ENCODE measurements at places on chromosomes 13 and 19.

DNA sequence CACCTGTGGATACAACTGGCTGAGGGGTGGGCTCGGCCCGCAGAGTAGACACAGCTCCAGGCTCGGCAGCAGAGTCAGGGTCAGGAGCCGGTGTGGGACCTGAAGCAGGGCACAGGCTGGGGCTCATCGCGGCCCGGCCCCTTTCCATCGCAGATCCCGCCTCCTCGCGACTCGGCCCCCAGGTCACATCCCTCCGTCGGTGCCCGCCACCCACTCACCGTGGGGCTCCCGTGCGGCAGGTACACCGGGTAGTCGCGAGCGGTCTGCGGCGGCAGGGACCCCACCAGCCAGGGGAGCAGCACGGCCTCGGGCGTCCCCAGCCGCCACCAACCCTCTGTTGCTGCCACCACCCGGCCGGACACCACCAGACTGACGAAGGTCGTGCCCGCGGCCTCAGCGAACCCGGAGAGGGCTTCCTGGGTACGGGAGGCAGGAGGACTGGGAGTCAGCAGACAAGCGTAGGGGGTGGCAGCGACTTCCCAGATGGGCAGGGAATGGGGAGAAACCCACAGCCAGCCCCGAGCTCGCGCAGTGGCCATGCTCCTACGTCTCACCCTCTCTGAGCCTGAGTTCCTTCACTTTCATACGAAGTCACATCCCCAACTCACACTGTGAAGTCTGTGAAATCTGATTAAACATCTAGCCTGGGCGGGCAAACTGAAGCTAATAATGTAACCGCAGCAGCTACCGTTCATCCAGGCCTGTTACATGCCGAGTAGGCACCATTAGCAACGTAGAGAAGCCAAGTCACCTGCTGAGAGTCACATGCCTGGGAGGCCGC, 3.7 kb downstream of the FUZ start:
- DNase-seq: no peak

DNA sequence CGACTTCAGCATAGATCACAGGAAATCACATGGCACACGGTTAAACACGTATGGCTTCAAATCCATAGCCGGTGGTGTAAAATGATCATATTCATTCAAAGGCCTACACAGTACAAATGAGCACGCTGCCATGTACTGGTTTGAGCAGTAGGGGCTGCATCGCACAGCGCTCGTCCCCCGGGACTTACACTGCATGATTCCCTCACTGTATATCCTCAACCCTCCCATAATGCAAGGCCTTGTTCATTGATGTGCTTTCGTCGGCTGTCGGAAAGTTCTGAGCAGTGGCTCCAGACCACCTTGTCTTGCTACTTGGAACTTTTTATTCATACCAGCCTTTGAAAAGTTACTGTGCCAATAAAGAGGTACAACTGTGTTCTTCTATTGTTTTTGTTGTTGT, 578.2 kb downstream of the MYO16 start:
- no peak for DNase-seq

DNA sequence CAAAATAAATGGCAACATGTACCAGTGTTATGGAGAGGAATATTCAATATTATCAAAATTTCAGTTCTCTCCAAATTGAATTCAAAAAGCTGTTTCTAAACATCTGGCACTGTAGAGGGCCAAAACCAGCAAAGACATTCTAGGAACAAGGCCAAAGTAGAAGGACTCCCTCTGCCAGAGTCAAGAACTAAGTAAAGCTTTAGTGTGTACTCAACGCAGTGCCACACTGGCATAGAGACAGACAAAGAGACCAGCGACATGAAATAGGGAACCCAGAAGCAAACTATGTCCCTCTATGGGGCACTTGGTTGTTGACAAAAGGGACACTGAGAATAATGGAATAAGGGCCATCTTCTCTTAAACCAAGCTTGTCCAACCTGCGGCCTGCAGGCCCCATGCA, 15.6 kb downstream of the SCGB2B2 start:
- DNase-seq: no peak

DNA sequence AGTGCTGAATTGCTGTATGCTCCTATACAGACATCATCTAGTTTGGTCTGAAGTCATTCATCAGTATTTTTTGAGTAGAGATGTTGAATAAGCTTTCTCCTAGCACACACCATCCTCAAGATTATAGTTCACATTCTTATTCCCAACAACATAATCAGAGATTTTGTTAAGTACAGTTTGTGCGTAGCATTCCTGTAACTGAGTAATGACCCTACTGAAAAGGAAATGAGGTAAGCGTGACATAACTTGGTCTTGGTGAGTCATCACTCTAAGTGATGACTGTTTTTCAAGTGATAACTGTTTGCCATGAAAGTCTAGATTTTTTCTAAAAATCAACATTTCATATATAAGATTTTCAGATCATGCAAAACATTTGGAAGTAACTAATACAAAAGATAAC, 18.5 kb upstream of the FAM216B start:
- no peak for DNase-seq

- DNase-seq: no peak
Observed at GRCh38 chr13:108781312-108781711, 151.9 kb downstream of the MYO16 start.

DNA sequence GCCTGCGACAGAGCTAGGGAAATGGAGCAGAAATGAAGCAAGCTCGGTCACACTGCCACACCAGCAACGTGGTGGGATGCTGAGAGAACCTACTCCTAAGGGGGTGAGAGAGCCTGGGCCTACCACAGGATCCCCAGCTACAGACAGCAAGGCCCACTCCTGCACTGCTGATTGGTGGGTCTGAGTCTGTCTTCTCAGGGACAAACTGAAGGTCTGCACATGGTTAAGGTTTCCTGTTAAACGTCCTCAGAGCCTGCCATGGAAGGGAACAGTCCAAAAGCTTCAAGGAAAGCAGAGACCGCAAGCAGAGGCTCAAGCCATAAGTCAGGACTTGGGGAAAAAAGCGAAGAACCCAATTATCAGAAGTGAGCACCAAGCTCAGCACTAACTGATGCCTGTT, 53.5 kb upstream of the MED4 start:
- no peak for DNase-seq

DNA sequence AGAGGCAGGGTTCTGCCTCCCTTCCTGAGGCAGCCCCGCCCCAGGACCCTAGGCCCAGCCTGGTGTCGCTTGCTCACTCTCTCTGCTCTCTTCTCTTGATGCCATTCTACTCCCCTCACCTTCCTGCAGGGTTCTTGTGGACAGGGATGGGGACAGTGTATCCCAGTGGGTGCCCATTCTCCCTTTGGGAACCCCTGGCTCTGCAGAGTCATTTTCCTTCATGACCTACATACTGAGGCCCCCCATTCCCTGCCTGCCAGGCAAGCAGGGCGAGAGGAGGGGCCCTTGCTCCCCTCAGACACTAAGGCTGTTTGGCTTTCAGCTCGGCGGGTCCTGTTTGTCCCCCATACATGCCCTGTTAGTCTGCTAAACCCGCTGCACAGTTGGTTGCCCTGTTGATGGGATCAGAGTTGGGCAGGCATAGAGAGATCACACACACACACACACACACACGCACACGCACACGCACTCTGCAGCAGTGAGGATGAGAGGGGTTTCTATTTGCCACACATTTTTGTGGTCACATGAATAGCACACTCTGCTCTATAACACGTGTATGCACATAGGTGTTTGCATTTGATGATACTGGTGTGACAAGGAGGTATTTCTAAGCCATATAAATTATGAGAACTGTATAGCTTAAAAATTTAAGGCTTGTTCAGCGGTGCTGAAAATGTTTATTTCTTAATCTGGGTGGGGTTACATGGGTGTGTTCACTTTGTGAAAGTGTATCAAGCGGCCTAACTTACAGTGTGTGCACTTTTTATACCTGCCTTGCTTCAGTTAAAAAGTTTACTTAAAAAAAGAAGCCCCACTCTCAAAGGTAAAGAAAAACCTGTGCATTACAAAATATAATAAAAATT, 20.3 kb downstream of the NFIX start:
- no peak for DNase-seq

DNA sequence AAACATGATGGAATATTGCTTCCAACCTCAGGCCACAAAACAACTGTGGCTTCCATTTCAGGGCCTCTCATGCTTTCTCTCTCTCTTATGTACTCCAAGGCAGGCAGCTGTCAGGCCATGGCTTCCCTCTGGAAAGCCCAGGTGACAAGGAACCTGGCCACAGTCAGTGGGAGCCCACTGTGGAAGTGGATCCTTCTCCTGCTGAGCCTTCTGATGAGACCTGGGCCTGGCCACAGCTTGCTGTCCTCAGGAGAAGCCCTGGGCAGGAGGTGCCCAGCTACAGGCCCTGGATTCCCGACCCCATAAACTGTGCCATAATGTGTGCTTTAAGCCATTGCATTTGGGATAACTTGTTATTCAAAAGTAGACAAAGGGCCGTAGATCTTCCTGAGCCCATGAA, 71.2 kb downstream of the SPACA7 start:
- no peak for DNase-seq

DNA sequence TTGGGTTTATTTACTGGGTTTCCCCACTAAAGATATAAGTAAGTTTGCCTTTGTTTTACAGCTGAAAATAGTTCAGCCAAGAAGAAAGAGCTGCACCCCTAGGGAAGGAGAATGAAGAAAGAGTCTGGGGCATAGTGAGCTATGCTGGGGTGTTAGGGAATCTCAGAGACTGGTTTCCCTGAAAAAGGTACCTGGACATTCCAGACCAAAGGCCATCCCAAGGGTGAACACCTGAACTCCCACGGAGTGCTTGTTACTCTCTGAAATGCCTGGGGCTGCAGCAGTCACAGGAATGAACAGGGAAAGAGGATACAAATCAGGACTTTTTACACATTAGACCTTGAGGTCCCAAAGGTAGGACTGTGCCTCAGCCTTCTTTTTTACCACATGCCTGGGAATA, 337.6 kb upstream of the SLC10A2 start:
- DNase-seq: no peak

GRCh38 chr13:75514080-75514995, 23.3 kb downstream of the COMMD6 start:
- no peak for DNase-seq

DNA sequence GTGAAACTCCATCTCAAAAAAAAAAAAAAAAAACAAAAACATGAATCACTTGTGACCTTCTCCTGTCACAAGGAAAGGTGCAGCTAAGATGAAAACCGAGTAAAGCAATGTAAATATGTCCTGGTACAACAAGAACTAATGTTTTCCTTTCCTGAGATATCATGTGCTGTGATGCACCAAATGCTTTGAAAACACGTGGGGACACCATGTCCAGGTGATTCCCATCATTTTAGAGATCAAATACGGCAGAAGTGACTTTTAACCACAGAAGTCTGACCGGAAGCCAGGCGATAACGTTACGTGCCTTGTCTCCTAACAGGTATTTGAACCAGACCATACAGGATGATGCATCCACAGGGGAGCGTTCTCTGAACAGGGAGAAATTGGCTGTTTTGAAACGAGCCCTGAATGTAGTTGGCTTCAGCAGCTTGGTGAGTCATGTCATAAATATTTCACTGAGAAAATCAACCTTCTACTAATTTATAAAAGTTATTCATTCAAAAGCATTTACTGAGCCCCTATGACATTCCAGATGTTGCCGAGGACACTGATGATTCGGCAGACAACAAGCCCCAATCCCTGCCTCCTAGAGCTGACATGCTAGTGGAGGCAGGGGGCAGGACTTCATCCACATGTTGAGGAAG, 328.1 kb downstream of the MYO16 start:
- no peak for DNase-seq

DNA sequence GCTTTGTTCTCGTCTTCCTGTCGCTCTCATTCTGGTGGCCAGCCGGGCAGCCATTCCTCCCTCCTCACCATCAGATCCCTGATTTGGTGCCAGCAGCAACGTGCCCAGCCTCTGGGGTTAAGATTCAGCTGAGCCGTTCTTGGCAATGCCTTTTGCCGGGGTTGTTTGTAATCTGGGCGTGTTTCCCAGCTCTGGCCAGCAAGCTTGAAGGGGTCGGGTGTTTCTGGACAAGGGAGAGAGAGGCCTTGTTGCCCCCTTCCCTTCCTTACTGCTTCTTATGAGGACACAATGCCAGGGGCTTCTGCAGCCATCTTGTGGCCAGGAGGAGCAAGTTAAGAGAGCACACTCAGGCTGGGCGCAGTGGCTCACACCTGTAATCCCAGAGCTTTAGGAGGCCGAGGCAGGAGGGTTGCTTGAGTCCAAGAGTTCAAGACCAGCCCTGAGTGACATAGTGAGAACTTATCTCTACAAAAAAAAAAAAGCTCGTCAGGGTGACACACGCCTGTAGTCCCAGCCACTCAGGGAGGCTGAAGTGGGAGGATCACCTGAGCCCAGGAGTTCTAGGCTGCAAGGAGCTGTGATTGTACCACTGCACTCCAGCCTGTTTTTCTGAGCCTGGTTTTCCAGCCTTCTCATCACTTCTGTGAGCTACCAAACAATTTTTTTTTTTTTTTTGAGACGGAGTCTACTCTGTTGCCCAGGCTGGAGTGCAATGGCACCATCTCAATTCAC, 10.7 kb upstream of the CRTC1 start:
- DNase-seq: no peak

DNA sequence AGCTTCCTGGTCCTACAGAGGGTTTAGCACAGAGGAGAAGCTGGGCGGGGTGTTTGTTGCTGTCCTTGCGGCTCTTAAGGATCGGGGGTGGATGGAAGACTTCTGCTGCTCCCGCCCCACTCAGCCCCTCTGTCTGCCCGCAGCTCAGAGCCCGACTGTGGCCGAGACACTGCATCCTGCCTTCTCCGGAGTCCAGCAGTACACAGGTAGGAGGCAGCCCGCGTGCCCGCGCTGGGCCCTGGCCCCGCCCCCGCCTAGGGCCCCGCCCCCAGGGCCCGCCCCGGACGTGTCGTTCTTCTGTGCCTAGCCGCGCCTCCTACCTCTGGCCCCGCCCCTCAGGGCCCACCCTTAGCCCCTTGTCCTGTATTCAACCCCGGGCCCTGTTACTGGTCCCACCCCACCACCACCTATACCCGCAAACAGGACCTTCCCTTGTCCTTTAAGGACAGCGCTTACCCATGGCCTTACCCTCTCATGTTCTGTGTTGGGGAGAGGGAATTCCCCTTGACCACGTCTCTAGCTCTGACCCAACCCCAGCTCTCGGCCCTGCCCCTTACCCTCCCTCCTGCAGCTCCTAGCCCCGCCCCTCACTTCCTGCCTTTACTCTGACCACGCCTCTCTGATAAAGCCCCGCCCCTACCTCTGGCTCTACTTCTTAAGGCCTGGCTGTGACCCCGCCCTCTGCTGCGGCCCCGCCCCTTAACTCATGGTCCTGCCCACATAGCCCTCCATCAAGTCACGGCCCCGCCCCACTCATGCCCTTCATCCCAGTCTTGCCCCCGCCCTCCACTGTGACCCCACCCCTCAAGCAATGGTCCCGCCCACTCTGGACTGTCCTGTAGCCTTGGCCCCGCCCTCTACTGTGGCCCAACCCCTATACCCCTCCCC, 60.5 kb downstream of the CELF5 start:
- no peak for DNase-seq

DNA sequence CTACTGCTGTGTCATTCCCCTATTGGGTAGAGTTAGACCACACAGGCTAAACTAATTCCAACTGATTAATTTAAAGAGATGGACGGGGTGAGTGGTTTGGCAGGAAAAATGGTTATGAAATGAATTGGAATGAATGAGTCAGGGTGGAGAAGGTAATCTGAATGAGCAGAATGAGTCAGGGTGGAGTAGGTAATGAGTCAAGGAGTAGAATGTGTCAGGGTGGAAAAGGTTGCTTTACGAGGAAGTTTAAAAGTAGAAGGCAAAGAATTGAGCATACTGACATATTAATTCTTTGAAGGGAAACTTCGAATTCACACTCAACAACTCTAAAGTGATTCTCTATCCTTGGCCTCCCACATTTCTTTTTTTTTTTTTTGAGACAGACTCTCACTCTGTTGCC, 12.7 kb upstream of the ZNF121 start:
- DNase-seq: no peak

- DNase-seq: no peak
Observed at GRCh38 chr19:13681509-13681908, 82.8 kb upstream of the MRI1 start.

- DNase-seq: no peak
Observed at GRCh38 chr13:97302611-97303010, 80.5 kb downstream of the MBNL2 start.
